ENCODE measurements at places on chromosomes 2 and 18.

- no peak for DNase-seq
Observed at GRCh38 chr2:113685471-113685870, 58.4 kb downstream of the RABL2A start.

DNA sequence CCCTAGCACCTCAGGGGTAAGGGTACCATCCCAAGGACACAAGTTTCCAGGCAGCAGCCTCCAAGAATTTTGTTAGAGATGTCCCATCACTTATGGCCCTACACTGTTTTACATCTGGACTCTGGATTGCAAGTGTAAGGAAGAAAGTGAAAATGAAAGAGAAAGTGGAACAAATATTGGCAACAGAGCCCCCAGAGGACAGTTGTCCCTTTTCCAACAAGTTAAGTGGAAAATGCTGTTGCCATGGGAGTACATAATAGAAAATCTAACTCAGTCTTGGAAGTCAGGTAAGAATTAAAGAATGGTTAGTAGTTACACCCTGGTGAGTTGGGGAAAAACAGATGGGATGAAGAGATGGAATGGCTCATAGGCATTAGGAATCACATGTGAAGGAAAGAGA lies 50.6 kb downstream of the TTC21B start:
- no peak for DNase-seq

- DNase-seq = no peak
Observed at GRCh38 chr2:223971-224760, 39.7 kb downstream of the SH3YL1 start.

DNA sequence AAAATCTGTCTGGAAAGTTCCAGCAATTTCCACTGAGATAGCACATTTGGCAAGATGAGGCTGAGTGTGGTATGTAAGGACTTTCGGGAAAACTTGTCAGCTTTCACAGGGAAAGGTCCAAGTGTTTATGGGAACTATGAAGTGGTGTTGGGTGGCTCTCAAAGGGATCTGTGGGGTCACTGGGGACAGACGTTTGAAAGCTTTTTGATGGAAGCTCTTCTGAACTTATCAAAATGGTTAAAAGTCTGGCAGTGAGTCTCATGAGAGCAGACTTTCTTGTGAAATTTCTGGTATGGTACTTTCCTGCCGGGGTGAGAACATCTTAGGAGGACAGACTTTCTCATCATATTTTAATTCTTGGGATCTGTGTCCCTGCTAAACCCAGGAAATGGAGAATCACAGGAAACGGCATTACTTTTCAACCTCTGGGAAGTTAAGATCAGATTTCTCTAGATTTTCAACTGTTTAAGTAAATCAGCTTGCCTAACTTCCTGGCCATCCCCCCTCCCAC lies 546.3 kb upstream of the ZEB2 start:
- DNase-seq = no peak

GRCh38 chr2:120465989-120466703 lies 120.2 kb downstream of the INHBB start:
- no peak for DNase-seq

DNA sequence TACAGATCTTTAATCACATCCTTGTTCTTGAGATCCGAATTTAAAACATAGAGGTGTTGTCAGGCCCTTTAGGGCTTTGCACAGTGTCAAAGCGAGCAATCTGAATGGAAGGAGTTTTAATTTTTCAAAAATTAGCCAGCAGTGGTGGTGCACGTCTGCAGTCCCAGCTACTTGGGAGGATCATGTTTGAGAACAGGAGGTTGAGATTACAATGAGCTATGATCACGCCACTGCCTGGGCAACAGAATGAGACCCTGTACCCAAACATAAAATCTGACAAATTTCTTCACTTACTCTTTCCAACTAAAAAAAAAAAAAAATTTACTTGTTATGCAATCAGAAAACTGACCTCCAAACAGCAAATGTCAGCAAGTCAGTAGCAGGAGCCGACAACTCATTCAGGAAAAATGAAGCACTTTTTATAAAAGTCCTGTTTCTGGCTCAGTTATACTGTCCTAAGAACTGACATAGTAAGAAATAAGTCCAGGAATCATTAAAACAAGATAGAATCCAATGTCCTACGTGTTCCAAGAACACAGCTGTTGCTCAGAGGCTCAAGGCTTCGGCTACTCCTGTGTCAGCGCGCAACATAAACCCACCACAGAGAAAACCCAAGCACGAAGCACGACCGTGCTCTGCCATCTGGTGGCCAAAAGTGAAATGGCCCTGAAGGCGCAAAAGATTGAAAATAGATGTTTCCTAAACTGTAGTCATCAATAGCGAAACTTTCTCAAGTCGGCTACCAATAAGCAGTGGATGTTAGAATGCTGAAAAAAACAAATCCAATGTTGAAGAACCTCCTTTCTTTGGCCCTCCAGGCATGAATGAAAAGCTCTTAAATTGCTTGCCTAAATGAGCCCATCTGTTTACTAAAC lies 138.1 kb downstream of the INO80D start:
- DNase-seq = peak; percentile 16

GRCh38 chr2:116491292-116491691 lies 1323.2 kb upstream of the DDX18 start:
- no peak for DNase-seq

GRCh38 chr2:8457092-8457481 lies 224.8 kb upstream of the ID2 start:
- no peak for DNase-seq

DNA sequence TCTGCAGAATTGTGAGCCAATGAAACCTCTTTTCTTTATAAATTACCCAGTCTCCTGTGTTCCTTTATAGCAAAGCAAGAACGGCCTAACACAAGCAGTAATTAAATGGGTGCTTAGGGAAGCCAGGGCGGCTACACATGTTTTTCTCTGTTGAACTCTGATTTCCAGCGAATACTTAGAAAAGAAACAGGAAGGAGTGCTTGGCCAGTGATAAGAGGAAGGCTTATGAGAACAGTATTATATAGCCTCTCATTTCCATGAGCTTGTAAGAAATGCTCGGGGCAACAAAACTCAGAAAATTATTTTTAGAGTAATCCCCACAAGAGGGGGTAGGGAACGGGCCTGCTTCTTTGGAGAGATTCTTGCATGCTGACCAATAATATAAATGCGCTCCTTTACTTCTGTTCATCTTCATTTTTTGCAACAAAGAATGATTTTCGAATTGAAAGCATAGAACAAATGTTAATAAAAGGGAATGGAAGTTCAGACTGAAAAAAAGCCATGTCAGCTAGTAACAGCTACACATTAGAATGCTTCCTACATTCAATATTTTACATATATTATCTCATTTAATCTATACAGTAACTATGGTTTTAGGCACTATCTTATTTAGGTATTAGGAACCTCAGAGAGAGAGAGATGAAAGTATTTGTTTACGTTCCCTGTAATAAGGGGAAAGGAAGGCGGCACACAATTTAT lies 49.7 kb upstream of the CCDC85A start:
- DNase-seq = no peak

- DNase-seq = no peak
Observed at GRCh38 chr2:45684756-45685155, 33.3 kb downstream of the PRKCE start.

GRCh38 chr2:28567061-28567471 lies 71.2 kb downstream of the PLB1 start:
- no peak for DNase-seq

Measured in activated CD4-positive, alpha-beta T cell treated with anti-CD3 and anti-CD28 coated beads, Interleukin-2, amount 50 U/mL, for 24 hours (primary cell).